Activated CD4-positive, CD25-positive, alpha-beta regulatory T cell treated with anti-CD3 and anti-CD28 coated beads, Interleukin-2, amount 50 U/mL, for 24 hours (primary cell): ENCODE measurements at places on chromosomes 4 and X.

- no peak for ATAC-seq
Measured at GRCh38 chr4:16939178-16939577, 40.7 kb upstream of the LDB2 start.

- no peak for ATAC-seq
Measured at GRCh38 chr4:102493794-102494193, 7.4 kb upstream of the NFKB1 start.

GRCh38 chr4:42566835-42567234 is 90.1 kb downstream of the ATP8A1 start:
- no peak for ATAC-seq

DNA sequence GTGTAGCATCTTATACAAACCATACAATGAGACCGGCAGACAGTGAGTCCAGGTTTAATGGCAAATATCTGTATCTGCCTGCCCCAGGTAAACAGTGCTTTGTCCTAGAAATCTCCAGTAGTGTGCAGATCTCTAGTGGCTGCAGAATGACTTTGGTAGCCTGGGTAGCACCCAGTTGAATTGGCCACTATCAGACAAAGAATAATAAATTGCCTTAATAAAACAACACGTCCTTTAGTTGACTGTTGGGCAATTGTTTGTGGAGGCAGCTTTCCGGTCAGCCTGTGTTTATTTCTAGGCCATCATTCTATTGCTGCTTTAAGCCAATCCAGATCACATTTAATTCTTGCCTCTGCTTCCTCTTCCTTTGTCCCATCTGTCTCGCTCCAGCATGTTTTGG is 52.5 kb downstream of the SNX25 start:
- no peak for ATAC-seq

GRCh38 chr4:151098979-151099228 is 524 bp upstream of the RPS3A start:
- ATAC-seq: no peak

- ATAC-seq: no peak
Measured at GRCh38 chr4:81723019-81723884, 251.5 kb upstream of the RASGEF1B start.

- ATAC-seq: peak; percentile 38
Measured at GRCh38 chrX:55794405-55794804, 76.9 kb downstream of the RRAGB start.

DNA sequence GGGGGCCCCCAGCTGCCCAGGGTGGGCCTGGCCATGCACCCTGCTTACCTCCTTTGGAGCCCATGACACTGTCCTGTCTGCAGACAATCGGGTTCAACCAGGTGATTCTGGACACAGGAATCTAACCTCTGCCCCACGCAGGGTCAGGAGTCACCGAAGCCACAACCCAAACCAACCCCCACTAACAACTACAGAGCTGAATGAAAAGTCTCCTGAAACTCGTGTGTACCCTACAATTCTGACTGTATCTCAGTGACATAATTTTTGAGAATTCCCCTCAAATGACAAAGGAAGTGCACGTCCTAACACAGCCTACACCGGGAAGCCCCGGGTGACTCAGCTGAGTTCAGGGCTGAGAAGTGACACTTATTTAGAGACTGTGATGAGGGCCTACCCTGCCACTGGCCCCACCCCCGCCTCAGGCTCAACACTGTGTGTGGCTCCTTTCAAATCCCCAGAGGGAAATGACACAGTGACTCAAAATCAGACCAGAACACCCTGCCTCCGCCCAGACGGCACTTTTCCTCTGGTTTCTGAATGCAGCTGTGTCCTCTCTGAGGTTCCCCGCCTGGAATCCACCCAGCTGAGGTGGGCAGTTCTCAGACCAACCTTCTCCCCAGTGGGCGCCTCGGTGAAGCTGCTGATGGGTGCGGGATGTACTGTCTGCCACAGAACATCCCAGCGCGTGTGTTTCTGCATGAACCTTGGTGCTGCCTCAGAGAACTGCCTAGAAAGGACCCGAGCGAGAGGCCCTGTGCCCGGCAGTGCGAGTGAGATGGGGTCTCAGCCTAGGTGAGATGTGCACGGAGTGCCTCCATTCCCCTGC is 9.9 kb downstream of the TNIP2 start:
- peak; percentile 98 for ATAC-seq

- no peak for ATAC-seq
Measured at GRCh38 chr4:93359586-93359985, 469.0 kb upstream of the ATOH1 start.

GRCh38 chrX:34638116-34638515 is 19.0 kb downstream of the TMEM47 start:
- ATAC-seq: no peak

GRCh38 chr4:126766241-126766640 is 866.5 kb upstream of the INTU start:
- ATAC-seq: no peak

DNA sequence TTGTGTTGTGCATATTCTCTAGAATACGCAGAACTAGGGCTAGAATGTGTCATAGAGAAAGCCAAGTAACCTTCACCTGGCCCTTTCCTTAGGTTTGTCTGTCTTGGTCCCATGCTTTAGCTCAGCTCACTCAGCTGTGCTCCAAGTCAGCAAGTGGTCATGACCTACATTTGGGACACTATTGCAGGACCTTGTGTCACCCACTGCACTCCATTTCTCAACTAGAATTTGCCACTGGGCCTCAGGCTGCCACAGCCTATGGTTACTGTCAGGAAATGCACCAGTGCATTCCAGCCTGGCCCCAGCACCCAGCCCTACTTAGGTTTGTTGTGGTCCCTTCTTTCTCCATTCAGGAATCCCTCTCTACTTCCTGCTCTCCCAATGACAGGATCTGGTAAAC is 7.7 kb upstream of the FGG start:
- no peak for ATAC-seq

GRCh38 chr4:24114919-24115500 is 225.2 kb upstream of the PPARGC1A start:
- no peak for ATAC-seq

GRCh38 chr4:38663801-38664705 is at the start of gene KLF3:
Gene KLF3 (plus strand): TSS chr4:38664199. CDS start chr4:38680626, 16,427 bp downstream.
- peak; percentile 83 for ATAC-seq

GRCh38 chrX:151852294-151852693 is 60.4 kb upstream of the MAGEA4 start:
- no peak for ATAC-seq

- ATAC-seq: no peak
Measured at GRCh38 chr4:112593438-112594133, 43.1 kb downstream of the ZGRF1 start.

GRCh38 chrX:2351321-2351720 is 149.5 kb downstream of the DHRSX start:
- no peak for ATAC-seq

- no peak for ATAC-seq
Measured at GRCh38 chr4:125958519-125958918, 643.8 kb downstream of the FAT4 start.

- ATAC-seq: no peak
Measured at GRCh38 chr4:177660223-177660622, 218.0 kb upstream of the AGA start.

DNA sequence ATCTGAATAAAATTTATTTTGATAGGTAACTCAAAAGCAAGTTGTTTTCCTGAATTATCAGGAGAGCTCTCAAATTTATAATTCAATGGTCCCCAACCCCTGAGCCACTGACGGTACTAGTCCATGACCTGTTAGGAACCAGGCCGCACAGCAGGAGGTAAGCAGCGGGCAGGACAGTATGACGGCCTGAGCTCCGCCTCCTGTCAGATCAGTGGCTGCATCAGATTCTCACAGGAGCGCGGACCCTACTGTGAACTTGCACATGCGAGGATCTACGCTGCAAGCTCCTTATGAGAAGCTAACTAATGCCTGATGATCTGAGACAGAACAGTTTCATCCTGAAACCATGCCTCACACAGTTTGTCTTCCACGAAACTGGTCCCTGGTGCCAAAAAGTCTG is 37.9 kb upstream of the SEC24B start:
- no peak for ATAC-seq

- no peak for ATAC-seq
Measured at GRCh38 chrX:63471004-63471403, 119.9 kb upstream of the SPIN4 start.

DNA sequence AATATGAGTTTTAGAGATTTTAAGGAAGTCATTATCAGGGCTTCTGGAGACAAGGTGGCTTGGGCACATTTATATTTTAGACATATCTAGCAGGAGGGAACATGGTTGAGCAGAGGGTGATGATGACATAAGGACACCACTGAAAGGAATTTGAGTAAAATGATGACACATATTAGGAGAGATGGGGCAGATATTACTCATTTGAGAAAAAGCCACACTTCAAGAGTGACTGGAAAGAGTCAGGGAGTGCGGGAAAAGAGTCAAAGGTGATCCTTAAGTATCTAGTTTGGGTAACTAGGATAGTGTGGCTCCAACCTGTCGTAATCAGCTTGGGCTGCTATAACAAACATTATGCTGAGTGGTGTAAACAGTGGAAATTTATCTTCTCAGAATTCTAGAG is 377.7 kb downstream of the PACRGL start:
- no peak for ATAC-seq

DNA sequence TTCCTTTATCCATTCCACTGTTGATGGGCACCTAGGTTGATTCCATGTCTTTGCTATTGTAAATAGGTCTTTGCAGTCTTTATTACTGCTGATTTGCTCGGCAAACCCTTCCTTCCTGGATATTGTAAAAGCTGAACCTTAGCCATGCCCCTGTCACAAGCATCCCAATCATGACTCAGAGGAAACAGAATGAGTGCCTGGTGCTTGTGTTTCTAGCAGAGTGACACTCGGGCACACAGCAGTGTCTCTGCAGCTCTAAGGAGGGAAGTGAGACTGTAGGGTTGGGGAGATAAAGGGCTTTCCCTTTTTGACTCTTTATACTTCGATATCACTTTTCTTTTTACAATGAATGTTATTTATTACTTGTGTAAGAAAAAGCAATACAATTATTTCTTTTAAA is 83.3 kb downstream of the AKAP4 start:
- ATAC-seq: no peak

GRCh38 chrX:149853925-149854324 is 27.1 kb upstream of the MAGEA8 start:
- ATAC-seq: no peak

GRCh38 chrX:39903343-39903742 is 194.4 kb downstream of the BCOR start:
- no peak for ATAC-seq

DNA sequence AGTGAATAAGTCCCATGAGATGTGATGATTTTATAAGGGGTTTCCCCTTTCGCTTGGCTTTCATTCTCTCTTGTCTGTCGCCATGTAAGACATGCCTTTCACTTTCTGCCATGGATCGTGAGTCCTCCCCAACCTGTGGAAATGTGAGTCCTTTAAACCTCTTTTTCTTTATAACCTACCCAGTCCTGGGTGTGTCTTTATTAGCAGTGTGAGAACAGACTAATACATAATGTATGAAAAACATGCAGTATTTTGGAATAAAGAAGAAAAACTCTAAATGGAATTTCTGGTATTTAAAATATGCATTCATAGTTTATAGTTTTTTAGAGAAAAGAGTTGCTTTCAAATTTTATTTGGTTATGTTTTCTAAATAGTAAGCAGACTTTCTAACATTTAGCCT is 360.7 kb downstream of the PCDH7 start:
- ATAC-seq: no peak

GRCh38 chrX:8632924-8633323 is 99.0 kb downstream of the ANOS1 start:
- ATAC-seq: no peak

DNA sequence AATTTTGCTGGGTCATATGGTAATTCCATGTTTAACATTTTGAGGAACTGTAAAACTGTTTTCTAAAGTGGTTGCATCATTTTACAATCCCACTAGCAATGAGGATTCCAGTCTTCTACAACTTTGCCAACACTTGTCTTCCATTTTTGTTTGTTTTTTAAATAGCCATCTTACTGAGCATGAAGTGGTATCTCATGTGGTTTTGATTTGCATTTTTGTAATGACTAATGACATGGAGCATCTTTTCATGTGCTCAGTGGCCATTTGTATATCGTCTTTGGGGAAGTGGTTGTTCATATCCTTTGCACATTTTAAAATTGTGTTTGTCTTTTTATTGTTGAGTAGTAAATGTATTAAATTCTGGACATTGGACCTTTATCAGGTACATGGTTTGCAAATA is 94.7 kb downstream of the TMEM131L start:
- peak; percentile 45 for ATAC-seq

DNA sequence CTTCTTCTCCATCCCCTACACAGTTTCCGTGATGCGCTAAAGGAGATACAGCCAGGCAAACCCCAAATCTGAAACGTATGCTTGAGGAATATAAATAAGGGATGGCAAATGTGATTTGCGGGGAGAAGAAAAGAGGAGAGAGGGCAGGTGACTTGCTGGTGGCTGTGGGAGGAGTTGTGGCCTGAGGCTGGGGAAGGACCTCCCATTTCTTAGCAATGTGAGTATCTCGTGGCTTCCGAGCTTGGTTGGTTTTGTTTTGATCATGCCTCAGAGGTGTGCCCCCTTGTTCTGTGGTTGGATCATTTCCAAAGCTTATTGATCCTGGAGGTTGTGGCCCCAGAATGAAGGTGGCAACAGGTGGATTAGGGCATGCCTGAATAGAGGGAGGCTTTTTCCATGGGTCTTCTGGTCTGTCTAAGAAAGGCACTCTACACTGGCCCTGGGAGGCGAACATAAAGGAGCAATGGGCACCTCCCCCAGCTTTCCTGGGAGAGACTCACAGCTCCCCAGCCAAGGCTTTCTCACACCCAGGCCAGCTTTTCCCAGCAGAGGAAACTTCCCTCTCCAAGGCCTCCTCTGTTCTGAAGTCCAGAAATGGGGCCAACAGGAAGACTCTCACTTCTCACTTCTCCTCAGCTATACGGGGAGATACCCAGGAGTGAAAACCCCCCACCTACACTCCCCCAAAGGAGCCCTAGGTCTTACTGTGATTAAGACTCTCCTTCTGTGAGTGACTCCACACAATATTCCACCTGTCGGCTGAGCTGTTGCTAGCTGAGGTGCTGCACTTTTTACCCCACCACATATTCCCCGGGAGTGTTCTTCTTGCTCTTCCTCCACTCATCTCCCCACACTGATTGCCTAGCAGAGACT is 40.0 kb downstream of the C4orf51 start:
- ATAC-seq: peak; percentile 74

DNA sequence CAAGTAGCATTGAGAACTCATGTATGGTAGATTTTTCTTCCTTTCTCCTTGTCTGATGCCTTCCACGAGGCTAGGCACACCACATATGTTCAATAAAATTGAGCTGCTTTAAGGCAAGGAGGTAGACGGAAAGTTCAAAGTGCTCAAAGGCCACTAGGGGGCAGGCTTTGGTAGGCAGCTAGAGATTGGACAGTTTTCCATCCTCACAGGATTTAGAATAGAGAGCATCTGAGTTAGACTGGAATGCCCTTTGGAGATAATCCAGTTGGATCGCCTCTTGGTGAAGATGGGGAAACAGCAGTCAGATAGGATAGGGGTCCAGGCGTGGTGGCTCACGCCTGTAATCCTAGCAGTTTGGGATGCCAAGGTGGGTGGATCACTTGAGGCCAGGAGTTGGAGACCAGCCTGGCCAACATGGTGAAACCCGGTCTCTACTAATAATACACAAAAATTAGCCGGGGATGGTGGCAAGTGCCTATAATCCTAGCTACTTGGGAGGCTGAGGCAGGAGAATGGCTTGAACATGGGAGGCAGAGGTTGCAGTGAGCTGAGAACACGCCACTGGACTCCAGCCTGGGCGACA is 30.4 kb downstream of the ELF4 start:
- no peak for ATAC-seq
